ENCODE measurements at places on chromosomes 11 and 22.

DNA sequence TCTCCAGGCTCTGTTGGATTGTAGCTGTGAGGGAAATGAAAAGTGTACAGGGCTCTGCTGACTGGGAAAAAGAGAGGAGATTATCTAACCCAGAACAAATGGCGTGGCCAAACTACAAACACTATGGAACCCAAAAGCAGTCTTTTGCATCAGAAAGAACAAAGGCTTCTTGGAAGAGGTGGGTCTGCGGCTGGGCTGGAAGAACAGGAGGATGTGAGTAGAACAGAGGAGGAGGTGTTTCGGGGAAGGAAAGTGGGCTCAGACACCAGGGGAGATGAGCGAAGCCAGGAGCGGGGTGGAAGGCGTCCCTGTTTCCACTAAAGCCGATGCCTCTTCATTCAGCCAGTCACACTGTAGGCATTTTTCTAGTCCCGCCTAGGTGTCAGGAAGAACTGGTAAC lies 12.0 kb downstream of the OVOL1 start:
- DNase-seq, result no peak

GRCh38 chr11:114416441-114416961 lies 16.0 kb downstream of the RBM7 start:
- DNase-seq, result no peak

- no peak for DNase-seq
Measured at GRCh38 chr11:65879617-65880016, at the start of gene CTSW. TSS of gene CTSW (plus strand) at chr11:65879837. CDS start at chr11:65879855, 18 bp downstream.

DNA sequence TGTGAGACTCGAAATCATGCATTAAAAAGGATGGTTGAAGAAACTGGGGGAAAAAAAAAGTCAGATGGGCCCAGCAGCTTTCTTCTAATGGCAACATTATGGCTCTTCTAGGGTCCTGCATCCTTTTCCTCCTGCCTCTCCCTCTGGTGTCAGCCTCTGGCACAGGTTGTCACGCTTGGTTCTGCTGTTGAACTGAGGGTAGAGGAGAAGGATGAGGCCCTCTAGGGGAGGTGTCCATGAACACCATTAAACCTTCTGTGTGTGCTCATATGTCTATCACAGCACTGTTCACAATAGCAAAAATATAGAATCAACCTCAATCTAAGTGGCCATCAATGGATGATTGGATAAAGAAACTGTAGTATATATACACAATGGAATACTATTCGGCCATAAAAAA lies 36.0 kb downstream of the BUD13 start:
- no peak for DNase-seq

DNA sequence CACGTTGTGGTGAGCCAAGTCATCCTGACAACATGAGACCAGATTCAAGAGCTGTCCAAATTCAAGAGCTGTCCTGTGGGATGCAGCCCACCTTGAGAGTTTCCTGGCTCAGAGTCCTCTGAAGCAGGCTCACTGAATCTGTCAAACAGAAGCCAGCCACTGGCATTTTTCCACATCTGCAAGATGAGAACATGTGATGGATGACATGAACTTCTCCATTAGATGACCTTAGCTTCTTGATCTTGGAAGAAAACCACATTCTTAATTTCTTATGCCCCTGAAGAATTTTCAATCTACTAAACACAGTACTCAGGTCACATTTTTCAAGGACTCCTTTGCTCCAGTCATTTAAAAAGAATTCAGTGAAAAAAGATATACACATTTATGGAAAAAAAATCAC lies 291.0 kb downstream of the GUCY1A2 start:
- DNase-seq, result no peak

- no peak for DNase-seq
Measured at GRCh38 chr11:61172888-61173287, 11.7 kb upstream of the VPS37C start.

DNA sequence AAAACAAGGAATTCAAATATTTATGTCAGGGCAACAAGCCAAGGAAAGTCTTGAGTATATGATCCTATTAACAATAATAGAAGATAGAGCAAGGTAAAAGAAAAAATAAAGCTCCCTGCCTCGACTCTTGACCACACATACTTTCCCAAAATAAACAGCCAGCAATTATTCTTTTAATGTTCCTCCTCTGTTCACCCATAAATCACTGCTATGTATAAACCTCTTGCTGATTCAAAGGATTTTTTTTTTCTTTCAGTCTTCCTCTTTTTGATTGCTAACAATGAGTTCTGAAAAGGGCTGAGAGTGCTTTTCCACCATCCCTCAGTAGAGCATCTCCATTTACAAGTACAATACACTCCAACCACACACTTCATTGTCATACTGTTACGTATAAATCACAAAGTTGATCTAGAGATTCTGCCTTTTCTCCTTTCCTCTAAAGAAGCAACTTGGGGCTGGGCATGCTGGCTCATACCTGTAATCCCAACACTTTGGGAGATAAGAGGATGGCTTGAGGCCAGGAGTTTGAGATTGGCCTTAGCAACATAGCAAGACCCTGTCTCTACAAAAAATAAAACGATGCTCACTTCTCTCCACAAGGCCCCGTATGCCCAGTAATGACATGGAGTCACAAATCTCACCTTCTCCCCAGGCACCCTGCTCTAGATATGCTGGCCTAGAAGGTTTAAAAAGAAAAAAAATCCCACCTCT lies 24.0 kb downstream of the RAB30 start:
- DNase-seq, result no peak

DNA sequence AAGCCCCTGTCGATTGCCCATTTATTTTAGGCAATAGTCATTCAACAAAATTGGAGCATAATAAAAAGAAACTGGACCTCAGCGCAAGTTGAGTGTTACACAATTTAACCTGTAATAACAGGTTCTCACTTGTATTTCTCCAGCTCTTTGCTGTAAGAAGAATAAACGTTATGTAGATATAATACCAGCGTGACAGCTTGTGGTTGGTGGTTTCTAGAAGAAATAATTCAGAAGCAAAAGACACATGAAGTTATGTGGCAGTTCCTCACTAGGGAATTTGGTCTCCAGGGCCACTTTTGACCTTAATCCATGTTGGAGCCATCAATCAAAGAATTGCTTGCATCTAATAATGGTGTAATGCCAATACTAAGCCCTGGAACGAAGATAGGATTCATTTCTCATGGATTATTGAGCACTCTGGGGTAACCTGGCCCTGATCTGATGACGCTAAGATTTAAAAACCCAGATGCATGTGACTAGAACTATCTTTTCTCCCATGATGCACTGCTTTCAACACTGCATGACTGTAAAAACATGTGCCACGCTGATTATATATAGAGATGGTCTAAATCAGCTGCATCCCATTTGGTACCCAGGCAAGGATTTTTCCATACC lies 129.7 kb upstream of the LDLRAD3 start:
- DNase-seq, result no peak

DNA sequence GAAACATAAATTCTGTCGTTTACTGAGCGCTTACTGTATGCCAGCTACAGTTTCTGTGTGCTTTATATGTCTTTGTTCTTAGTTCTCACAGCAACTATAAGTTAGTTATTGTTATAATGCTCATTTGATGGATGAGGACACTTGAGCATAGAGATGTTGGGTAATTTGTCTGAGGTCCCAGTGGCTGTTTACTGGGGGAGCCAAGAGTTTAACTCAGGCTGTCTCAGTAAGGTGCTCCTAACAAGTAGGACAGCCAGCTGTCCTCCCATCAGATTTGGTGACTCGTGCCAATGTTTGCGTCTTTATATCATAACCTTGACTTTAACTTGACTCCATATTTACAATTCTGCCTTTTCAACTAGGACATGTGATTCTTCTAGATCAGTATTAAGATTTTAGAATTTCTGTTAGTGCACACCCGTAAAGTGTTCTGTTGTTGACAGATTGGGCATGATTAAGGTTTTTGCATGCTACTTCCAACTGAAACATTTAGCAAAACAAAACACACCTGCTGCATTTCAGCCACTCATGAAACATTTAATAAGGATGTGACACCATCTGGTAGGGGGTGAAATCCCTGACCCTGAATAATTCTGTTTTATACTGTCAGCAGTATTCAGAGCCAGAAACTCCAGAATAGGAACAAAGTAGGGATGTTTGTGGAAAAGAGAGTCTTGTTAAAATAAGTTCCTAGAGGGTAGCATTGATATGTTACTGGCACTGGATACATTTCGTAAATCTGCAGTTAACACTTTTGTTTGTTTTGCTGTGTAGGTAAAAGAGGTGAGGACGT lies 1.9 kb downstream of the REXO2 start:
- no peak for DNase-seq

DNA sequence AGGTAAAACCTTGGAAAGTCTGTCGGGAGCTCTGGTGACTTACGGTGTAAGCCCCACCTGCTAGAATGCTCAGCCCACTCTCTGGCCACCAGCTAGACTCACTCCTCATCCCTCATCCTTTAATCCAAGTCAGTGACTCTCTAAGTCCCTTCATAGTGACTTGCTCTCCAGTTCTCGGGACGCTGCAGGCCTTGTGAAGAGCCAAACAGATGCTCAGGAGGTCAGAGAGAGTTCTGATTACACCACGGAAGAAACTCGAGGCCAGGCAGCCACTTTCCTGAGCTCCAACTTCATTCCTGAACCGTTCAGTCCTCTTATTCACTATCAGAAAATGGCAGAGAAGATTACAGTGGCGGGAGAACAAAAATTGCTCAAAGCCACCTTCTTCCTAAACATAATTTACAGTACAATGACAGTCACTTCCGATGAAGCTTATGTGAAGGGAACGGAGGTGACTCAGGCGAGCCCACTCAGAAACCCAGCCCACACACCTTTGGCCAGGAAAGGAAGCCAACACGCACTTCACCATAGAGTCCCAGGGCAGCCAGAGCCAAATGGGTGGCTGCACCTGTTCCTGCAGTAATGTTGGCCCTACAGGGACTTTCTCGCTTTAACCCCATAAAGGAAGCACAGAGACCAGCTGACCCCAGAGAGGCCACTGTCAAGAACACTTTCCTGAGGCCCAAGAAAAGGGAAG lies 100.4 kb downstream of the GALNT18 start:
- no peak for DNase-seq

- DNase-seq, result no peak
Measured at GRCh38 chr11:27408246-27408800, 45.3 kb upstream of the CCDC34 start.
